Right ventricle myocardium superior (tissue), 1 donor: ENCODE measurements at places on chromosomes 7 and 10.

- DNase-seq = no peak
Measured at GRCh38 chr10:2908851-2909630, 158.3 kb upstream of the PFKP start.

- no peak for DNase-seq
Measured at GRCh38 chr10:49512121-49512809, 26.7 kb downstream of the ERCC6 start.

DNA sequence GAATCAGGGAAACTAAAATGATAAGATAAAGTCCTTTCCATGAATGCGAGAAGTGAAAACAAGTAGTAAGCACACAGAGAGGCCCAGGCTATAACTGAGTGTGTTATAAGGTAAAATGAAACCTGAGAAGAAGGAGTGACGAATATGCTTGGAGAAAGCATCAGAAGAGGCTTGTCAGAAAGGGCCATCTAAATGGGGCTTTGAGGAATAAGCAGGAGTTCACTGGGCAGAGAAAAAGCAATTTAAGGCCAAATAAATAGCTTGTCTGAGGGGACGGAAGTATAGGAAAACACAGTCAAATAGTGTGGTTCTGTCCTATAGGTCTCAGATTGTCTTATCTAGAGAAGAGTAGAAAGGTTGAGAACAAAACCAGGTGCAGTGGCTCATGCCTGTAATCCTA, 59.6 kb upstream of the GSDME start:
- no peak for DNase-seq

GRCh38 chr7:55044791-55045190, 26.0 kb downstream of the EGFR start:
- no peak for DNase-seq

DNA sequence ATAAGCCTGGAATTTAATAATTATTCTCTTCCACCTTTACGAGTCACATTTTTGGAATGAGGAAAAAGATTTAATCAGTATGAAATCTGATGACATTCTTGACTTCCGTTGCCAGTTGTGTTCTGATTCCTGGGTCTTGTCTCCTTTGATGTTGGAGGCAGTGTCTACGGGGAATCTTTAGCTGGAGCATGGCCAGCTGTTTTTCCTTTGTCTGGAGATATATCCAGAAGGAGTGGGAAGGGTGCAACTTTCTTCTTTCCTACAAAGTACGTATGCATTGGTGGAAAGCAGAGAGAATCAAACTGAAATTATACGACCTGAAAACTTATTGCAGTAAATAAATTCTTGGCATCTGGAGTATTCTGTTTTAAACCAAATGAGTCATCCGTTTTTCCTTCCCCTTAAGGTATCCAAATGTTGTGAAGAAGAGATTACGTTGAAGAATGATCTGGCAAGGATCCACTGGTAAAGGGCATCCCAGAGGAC, 6.9 kb upstream of the GNG11 start:
- DNase-seq = no peak

GRCh38 chr7:84088802-84089201, 105.8 kb downstream of the SEMA3A start:
- no peak for DNase-seq

GRCh38 chr10:62726638-62727037, 77.9 kb upstream of the ADO start:
- DNase-seq = no peak

DNA sequence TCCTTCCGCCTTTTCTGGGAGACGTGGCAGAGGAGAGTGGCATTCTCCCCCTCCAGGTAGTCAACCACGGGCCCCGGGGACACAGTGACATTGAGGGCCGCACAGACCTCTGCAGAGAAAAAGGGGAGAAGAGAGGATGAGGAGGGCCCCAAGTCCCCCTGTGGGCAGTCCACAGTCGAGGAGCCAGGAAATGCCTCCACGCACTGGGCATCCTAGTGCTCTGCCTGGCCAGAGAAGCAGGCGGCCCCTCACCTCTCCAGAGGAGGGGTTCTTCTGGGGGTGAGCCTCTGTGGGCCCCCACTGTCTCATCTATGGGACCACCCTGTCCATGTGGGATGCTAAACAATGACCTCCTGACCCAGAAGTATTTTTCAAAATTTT, 7.4 kb downstream of the VSTM4 start:
- DNase-seq = no peak

GRCh38 chr10:21649454-21649872, 115.4 kb downstream of the MLLT10 start:
- no peak for DNase-seq

DNA sequence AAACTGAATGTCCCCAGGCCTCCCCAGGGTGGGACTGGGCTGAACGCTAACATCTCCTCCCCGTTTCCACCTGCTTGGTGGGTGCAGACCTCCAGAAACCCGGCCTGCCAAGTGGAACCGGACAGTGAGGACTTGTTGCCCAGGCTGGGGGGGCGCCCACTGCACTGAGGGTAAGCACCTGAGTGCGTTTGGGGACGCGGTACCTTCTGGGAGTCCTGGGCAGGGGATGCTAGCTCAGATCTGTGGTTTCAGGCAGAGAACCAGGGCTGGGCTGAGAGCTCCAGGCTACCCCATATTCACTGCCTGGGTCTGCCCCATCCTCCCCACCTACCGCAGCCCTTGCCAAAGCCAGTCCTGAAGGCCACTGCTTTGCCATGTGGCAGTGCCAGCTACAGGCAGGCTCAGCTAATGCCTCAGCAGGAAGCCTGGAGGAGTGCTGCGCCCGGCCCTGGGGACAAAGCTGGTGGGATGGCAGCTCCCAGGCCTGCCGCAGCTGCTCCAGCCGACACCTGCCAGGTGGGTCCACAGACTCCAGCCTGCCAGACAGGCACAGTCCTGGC, 3.5 kb upstream of the ZNF467 start:
- DNase-seq = peak; percentile 43

- no peak for DNase-seq
Measured at GRCh38 chr7:80453699-80454340, 58.0 kb downstream of the GNAT3 start.

- no peak for DNase-seq
Measured at GRCh38 chr10:78285226-78285625, 251.6 kb downstream of the RPS24 start.

DNA sequence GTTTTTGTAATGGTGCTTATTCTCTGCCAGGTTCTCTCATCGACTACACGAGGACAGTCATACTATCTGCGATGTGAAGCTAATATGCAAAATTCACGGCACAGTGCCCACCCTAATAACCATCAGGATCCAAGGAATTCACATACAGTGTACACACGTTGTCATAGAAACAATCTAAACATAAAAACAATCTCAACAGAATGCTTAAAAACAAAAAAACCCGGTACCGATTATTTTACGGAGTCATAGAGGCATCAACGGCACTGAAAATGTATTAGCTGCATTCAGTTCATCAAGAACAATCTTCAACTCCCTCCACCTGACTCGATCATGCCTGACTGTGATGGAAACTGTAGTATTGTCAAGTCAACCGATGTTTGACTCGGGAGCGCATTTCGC, 628 bp downstream of the MRPS33 start:
- DNase-seq = no peak

DNA sequence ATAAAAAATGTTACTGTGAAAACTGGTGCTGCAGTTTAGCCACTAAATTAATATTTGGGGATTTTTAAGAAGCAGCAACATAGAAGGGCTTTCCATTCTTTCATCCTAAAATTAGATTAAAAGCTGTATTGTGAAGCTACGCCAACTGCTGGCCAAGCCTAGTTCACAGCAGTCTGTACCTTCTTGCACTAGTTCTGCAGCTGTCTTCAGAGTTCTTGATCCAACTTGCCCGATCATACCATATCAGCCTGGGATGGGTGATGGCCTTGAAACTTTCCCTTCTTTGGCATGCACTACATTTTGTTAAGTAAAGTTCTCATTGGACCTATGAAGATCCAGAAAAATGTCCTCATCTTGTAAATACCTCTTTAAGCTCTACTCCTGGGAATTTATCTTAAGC, 20.3 kb upstream of the PANK1 start:
- DNase-seq = no peak

DNA sequence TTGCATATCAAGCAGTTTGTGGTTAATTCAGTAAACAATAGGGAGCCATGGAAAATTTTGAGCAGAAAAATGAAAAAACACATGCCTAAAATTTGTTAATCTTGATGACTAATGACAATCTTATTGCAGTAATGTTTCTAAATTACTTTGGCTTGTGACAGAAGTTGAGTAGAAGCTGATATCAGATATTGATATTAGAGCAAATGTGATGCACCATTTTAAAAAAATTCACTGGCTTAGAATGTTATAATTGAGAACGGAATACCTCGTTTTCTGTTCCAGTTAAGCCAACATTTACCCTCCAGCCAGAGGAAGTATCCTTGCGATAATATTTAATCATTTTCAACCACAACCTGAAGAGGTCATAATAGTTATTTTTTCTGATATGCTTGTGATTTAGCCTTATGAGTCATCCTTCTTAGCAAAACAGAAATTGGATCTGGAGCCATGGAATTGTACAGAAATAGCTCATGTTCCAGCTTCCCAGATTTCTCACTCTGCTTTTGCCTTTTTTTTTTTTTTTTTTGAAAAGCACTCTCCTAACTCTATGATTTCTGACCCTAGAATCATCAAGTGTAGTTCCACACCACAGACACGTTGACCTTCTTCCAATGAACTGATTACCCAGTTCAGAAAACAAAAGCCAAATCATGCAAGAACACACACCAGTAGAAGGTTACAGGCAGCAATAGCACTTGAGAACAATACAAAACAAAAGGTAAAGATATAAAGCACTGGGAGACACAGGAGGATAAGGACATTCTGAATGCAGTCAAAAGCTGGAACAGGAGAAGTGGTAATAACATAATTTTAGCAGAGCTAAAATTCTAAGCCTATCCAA, 96.8 kb upstream of the PHYHIPL start:
- DNase-seq = no peak

- DNase-seq = no peak
Measured at GRCh38 chr7:45930967-45931366, 9.9 kb upstream of the IGFBP3 start.
